ENCODE measurements at places on chromosomes 16 and 17. TPM values are rescaled to one million over a fixed set of nuclear protein-coding genes. Genes with fewer than 3 reads are reported as not detected.

The CD300C gene
- total RNA-seq, result 0.41 TPM

DNA sequence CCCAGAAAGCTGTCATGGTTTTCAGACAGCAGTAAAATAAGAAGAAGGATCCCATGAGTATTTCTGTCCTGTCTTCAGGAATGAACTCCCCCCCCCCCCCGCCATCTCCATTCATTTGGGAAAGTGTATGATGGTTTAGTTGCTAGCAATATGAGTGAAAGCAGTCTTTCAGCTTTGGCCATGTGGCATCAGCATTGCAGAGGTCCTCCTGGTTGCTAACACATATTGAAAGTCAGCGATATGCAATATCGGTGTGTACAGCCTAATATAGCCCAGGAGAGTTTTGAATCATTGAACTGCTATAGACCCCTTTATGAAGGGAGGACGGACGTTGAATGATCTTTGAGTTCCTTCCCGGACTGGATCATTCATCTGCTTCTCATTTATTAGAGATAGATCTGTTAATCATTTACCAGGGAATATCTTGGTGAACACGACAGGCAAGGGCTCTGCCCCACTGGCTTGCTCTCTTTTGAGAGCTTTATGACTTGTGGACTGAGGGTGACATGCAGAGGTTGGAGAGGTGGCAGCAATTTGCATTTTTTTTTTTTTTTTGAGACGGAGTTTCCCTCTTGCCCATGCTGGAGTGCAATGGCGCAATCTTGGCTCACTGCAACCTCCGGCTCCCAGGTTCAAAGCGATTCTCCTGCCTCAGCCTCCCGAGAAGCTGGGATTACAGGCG is 25.2 kb downstream of the DEF8 start:
- peak overlapping the region; percentile 12 for H3K27ac ChIP-seq
- DNase-seq, result no peak
- H3K4me3 ChIP-seq, result peak overlapping the region; percentile 99
- H3K4me1 ChIP-seq, result peaks cover 29% of the 10 kb centered on the region

DNA sequence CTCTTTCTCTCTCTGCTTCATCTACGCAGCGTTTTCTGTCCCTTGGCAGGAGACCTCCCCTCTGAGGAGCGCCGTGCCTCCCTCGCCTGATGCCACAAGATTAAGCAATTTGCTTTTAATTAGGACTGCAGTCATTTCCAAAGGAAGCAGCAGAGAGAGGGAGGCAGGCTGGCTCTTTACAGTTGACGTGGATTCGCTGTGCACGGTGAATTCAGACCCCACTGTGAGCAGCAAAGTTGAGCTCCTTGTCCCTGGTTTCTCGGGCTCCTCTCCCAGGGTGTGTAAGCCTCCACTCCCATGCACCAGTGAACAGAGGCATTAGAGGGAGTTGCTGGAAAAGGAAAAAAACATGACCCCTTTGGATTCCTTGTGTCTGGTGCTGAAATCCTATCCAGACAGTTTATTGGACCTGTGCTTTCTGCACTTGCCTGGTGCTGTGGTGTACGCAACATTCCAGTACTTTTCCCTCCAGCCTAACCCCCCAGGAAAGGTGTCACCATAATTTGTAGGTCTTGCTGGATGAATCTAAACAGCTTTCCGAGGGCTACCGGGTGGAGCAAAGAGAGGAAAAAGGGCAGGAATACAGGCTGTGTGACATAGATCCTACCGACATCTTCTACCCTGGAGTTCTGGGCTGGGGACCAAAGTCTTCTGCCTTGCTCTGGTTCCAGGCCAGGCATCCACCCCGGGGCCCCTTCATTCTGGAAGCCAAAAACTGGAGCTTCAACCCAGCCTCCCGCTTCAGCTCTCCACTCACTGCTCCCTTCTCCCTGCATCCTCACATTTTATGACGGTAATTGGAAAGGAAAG is 171.0 kb downstream of the MAF start:
- H3K27ac ChIP-seq, result no peak overlapping the region
- no peak for DNase-seq
- no peak overlapping the region for H3K4me3 ChIP-seq
- H3K36me3 ChIP-seq, result no peaks in the 10 kb centered on the region
- peaks cover 5% of the 10 kb centered on the region for H3K27me3 ChIP-seq
- H3K4me1 ChIP-seq, result no peaks in the 10 kb centered on the region

DNA sequence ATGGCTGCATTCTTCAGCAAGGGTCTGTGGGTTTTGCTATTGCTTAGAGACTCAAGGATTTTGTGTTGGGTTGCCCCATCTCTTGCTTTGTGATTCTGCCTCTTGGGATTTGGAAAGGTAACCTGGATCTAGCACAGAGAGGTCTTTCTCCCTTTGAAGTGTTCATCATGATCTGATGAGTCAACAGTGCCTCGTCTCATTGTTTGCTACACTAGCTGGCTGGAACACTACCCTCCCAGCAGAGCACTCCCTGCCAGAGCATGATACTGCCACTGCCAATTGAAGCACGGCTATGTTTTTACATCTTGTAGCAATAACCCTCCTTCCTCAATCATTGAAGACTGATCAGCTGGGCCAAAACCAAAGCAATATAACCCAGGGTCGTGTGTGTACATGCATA is 361.0 kb downstream of the CDH13 start:
- no peaks in the 10 kb centered on the region for H3K36me3 ChIP-seq
- H3K27me3 ChIP-seq, result peaks cover 5% of the 10 kb centered on the region
- H3K4me3 ChIP-seq, result no peak overlapping the region
- DNase-seq, result no peak
- H3K4me1 ChIP-seq, result no peaks in the 10 kb centered on the region

- H3K4me1 ChIP-seq, result no peaks in the 10 kb centered on the region
- H3K27me3 ChIP-seq, result no peaks in the 10 kb centered on the region
- H3K36me3 ChIP-seq, result no peaks in the 10 kb centered on the region
- no peak overlapping the region for H3K4me3 ChIP-seq
Measured at GRCh38 chr16:78292844-78293380, 193.5 kb downstream of the WWOX start.

- H3K4me1 ChIP-seq, result no peaks in the 10 kb centered on the region
- no peak overlapping the region for H3K4me3 ChIP-seq
- H3K27ac ChIP-seq, result no peak overlapping the region
- peaks cover 14% of the 10 kb centered on the region for H3K27me3 ChIP-seq
Measured at GRCh38 chr16:85329059-85329812, 217.0 kb upstream of the CIBAR2 start.

DNA sequence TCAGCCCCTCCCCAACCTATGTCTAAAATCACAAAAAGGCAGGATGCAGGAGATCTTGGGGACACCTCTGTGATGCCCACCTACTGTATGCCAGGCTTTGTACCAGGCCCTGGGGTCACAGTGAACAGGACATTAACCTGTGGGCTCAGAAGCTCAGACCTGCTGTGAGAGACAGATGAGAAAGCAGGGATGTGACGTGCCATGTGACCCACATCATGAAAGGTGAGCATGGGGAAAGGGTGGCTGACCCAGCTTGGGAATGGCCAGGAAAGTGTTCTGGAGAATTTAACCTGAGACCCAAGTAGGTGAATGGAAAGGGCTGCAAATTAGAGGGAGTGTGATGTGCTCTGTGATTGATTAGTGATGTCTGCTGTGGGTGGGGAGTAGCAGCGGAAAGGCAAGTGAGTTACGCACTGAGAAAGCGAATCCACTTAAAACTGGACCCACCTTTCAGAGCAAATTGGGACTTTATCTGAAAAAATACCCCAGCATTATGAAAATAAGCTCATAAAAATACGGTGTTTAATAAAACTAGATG is 132.2 kb downstream of the IRF8 start:
- no peaks in the 10 kb centered on the region for H3K36me3 ChIP-seq
- no peak overlapping the region for H3K4me3 ChIP-seq
- H3K27ac ChIP-seq, result no peak overlapping the region
- H3K27me3 ChIP-seq, result peaks cover 17% of the 10 kb centered on the region
- no peaks in the 10 kb centered on the region for H3K4me1 ChIP-seq

GRCh38 chr16:12578001-12578400 is 225.7 kb downstream of the CPPED1 start:
- no peak overlapping the region for H3K27ac ChIP-seq
- peaks cover 21% of the 10 kb centered on the region for H3K4me1 ChIP-seq
- no peak for DNase-seq
- H3K4me3 ChIP-seq, result no peak overlapping the region
- peaks cover 6% of the 10 kb centered on the region for H3K36me3 ChIP-seq

The TBC1D3H gene
- not detected for total RNA-seq

- peaks cover 3% of the 10 kb centered on the region for H3K36me3 ChIP-seq
- peaks cover 24% of the 10 kb centered on the region for H3K4me1 ChIP-seq
- peak overlapping the region; percentile 87 for H3K4me3 ChIP-seq
- no peak overlapping the region for H3K27ac ChIP-seq
- H3K27me3 ChIP-seq, result peaks cover 21% of the 10 kb centered on the region
Measured at GRCh38 chr16:66948134-66948836, 12.8 kb upstream of the CES3 start.

GRCh38 chr16:87982581-87983041 is 31.4 kb downstream of the BANP start:
- no peaks in the 10 kb centered on the region for H3K27me3 ChIP-seq
- H3K4me3 ChIP-seq, result peak overlapping the region; percentile 49
- peak overlapping the region; percentile 63 for H3K27ac ChIP-seq
- peaks cover 57% of the 10 kb centered on the region for H3K36me3 ChIP-seq
- H3K4me1 ChIP-seq, result peaks cover 70% of the 10 kb centered on the region

GRCh38 chr17:47687748-47688147 is 6.2 kb upstream of the TBKBP1 start:
- no peak overlapping the region for H3K4me3 ChIP-seq
- H3K36me3 ChIP-seq, result peaks cover 39% of the 10 kb centered on the region
- H3K27ac ChIP-seq, result peak overlapping the region; percentile 23
- peaks cover 14% of the 10 kb centered on the region for H3K4me1 ChIP-seq

- no peak overlapping the region for H3K4me3 ChIP-seq
- DNase-seq, result no peak
- H3K27ac ChIP-seq, result no peak overlapping the region
- no peaks in the 10 kb centered on the region for H3K36me3 ChIP-seq
- no peaks in the 10 kb centered on the region for H3K4me1 ChIP-seq
- no peaks in the 10 kb centered on the region for H3K27me3 ChIP-seq
Measured at GRCh38 chr16:7380911-7381310, 48.3 kb downstream of the RBFOX1 start.

- no peak overlapping the region for H3K27ac ChIP-seq
- no peaks in the 10 kb centered on the region for H3K4me1 ChIP-seq
- no peak for DNase-seq
- no peaks in the 10 kb centered on the region for H3K36me3 ChIP-seq
Measured at GRCh38 chr16:72794319-72794718, 253.6 kb downstream of the ZFHX3 start.

DNA sequence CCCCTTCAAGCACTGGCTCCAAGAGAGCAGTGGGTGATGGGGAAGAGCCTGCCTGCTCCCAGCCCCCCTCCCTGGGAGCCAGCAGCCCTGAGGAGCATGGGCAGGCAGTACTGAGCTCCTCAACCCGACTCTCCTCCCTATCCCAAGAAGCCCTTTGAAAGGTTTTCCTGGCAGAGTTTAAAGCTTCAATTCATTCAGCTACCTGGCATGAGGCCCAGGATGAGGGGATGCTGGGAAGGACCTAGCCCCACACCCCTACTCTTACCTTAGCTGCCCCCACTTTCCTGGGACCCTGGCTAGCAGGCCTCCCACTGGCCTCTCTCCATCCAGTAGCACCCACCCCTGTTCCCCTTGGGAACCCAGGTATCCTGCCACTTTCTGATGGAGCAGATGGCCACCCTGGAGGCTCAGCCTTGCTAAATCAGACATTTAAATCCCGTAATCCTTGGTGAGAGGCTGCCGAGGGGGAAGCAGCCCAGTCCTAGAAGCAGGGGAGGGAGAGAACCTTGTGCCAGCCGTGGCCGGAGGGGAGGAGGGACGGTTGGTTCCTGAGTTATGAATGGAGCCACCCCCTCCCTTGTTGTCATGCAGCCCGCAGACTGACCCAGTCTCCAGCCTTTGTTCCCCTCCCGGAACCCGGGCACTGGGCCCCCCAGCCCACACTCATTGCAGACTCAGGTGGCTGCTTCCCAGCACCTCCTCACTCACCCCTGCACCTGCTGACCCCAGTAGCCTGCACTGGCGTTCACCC is 17.1 kb downstream of the ATP1B2 start:
- H3K4me3 ChIP-seq, result no peak overlapping the region
- no peak for DNase-seq
- H3K27me3 ChIP-seq, result no peaks in the 10 kb centered on the region
- H3K36me3 ChIP-seq, result peaks cover 37% of the 10 kb centered on the region
- H3K27ac ChIP-seq, result no peak overlapping the region
- H3K4me1 ChIP-seq, result no peaks in the 10 kb centered on the region

- no peak overlapping the region for H3K27ac ChIP-seq
- peaks cover 9% of the 10 kb centered on the region for H3K27me3 ChIP-seq
- H3K36me3 ChIP-seq, result peaks cover under 1% of the 10 kb centered on the region
- no peak overlapping the region for H3K4me3 ChIP-seq
Measured at GRCh38 chr17:2004435-2004952, 20.6 kb downstream of the RTN4RL1 start.
